ENCODE measurements at places on chromosomes 5 and 9.

DNA sequence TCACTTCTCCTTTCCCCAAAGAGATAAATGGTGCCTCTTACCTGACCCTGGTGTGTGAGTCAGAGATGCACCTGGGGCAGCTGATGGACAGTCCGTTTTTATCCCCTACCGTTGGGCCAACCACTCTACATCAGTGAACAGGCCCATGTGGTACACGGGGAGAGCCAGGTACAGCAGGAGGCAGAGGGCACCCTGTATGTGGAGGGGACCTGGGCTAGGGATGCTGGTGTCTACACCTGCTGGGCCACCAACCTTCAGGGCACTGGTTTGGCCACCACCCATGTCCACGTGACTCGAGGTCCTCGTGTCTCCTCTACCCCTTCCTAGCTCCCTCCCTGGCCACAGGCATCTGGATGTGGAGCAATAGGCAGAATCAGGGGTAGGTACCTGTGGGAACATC lies 22.7 kb upstream of the ANXA6 start:
- DNase-seq = no peak

GRCh38 chr9:82332018-82332773 lies 343.6 kb downstream of the SPATA31D1 start:
- DNase-seq = peak; percentile 76

GRCh38 chr5:157710882-157711281 lies 20.3 kb upstream of the THG1L start:
- peak; percentile 70 for DNase-seq

- no peak for DNase-seq
These were observed 424.2 kb downstream of the TUSC1 start for GRCh38 chr9:25254051-25254450.

DNA sequence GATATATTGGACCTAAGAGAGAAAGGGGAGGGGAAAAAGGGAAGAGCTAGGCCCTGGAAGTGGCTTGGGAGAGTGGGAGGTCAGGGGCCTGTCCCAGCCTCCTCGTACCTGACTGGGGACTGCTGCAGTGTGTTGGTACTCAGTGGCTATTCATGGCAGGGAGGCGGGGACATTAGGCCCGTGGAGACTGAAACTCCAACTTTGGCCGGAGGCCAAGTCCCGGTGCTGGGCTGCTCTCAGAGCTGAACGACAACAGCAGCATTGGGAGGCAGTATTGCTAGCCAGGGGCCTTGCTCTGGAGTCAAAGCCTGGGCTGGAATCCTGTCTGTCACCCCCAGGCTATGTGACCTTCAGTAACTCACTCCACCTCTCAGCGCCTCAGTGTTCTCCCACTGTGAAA lies 37.8 kb downstream of the NEURL1B start:
- DNase-seq = no peak

- DNase-seq = peak; percentile 7
These were observed 53.8 kb upstream of the EDIL3 start for GRCh38 chr5:84438456-84438855.

DNA sequence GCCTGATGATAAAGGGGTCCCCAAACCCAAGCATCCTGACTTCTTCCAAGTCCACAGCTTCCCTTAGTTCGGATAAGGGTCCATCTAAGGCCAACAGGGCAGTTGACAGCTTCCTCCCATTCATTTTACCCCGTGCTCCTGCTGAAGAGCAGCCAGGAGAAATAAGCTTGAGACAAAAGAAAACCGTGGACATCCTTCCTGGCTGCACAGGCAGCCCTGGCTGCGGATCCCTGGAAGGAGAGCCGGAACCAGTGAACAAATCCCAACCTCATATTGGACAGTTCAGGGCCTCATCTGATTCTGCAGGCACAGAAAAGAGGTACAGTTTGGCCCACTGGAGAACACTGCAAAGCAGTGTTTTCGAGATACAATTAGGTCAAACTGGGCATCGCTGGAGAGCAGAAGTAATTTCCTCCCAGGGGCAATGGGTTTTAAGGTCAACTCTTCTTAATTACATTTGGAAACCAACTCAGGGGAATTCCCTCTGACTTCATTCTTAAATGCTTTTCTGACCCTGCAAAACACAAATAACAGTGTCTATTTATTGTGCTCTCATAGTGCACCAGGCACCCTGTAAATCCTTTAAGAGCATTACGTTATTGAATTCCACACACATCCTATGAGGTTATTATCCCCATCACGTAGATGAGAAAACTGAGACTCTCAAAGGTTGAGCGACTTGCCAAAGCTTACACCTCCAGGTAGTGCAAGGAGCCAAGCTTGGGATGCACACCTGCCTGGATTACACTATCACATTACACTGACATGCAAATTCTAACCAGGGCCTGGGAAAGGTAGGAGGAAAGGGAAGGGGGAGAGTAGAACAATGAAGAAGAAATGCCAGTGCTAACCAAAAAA lies 21.2 kb downstream of the ADAM19 start:
- no peak for DNase-seq

DNA sequence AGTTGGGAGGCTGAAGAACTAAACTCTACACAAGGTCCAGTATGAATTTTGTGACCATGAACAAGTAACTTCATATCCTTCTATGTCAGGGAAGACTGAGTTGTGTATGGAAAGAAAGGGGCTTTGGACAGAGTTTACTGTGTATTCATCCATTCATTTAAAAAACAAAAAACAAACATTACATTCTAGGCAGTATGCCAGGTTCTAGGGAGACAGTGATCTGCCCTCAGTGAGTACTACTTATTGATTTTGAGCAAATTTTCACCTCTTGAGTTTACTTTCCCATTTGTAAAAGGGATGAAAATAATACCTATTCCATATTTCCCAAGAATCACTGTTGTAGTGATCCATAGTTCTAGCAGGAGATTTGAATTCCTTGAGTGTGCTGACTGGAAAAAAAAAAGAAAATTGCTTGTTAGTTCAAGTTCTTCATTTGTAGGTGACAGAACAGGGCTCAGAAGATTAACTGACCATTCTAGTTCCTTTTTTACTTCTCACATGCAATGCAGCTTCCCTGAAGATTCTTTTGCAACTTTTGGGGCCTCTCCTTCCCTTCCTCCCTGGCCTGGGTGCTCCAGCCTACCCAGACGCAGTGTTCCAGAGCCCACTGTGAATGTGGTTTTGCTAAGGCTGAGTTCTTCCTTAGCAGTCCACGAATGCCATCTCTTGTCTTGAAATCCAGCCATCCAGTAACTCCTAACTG lies 2.6 kb upstream of the GAPVD1 start:
- DNase-seq = no peak

DNA sequence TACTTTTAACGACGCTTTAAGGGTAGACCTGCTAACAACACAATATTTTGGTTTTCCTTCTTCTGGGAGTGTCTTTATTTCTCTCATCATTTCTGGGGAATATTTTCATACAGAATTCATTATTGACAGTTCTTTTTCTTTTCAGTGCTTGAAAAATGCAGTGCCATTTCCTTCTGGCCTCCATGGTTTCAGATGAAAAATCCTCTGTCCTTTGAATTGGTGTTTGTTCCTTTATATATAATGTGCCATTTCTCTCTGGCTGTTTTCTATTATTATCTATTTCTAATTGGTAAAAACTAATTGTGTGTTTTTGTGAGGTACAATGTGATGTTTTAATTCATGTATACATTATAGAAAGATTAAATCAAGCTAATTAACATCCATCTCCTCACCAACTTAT lies 194.3 kb upstream of the S1PR3 start:
- no peak for DNase-seq

DNA sequence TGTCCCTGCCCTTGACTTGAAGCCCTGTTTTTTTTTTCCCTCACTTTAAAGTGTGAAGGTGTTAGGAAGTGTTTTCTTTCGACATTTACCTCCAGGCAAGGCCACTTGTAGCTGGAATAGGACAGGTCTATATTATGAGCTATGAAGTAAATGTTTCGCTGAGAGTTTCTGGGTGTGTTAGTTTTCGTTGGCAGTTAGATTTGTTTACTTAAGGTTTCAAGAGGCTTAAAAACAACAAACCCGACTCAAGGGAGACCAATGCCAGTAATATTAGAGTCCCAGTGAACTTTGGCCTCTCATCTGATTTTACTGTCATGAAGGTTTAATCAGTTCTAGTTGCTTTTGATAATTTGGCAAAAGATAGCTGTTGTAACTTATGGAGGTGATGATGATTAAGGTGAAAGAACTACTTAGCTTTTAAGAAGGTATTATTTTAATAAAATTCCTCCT lies 25.2 kb downstream of the OCLN start:
- DNase-seq = peak; percentile 67

- no peak for DNase-seq
These were observed 211.6 kb upstream of the TMEM161B start for GRCh38 chr5:88480245-88480644.

DNA sequence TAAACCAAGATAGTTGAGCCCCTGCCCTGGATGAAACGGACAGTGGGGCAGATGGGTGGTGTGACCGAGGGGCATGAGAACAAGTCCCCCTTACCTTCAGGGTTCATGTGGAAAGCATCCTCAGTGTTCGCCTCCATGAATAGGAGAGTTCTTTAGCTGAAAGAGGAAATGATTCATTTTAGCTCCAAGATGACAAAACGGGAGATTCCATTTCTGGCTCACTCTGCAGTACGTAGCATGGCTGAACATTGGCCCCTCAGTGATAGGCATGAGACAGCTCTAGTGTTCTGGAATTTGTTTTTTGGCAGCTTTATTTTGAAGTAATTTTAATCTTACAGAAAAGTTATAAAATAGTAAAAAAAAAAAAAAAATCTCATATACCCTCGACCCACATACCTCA lies 70.2 kb upstream of the AGXT2 start:
- DNase-seq = peak; percentile 80

GRCh38 chr5:17157916-17158529 lies 59.4 kb upstream of the BASP1 start:
- DNase-seq = peak; percentile 96

- DNase-seq = no peak
These were observed 3.1 kb upstream of the STC2 start for GRCh38 chr5:173331287-173331686.

- DNase-seq = no peak
These were observed 155.9 kb upstream of the ATP10B start for GRCh38 chr5:161007879-161008278.

GRCh38 chr5:79490323-79490936 lies 23.5 kb downstream of the HOMER1 start:
- no peak for DNase-seq

- peak; percentile 57 for DNase-seq
These were observed 2.3 kb downstream of the DENND4C start for GRCh38 chr9:19232823-19233194.

DNA sequence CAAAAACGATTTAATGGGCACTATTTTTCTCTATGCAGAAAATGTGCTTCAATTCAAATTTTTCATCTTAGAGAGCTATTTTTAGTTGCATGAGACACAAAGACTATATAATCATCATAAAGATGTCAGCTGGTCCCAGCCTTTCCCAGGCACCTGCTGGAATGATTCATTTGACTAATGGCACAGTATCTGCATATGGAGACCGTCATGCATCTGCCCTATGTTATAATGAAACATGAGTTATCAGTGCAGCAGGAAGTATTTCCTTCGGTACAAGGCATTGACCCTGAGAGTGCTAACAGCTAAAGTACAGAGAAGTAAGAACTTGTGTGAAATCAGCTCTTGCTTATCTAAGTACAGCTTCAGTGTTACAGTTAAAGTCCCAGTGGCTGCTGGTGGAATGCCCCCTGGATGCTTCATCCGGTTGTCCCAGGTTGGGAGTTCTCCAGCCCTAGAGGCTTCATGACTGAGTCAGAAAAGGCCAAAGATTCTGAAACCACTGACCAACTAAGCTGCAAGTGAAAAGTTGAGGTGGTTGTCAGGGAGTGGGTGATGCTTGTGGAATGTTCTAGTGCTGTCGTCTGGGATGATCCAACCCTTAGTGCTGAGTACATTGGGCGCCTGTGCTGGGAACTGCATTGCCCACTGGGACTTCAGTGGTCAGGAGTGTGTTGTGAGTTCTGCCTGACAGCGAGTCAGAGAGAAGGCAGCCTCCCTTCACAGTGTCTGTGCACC lies 57.2 kb downstream of the MTRR start:
- DNase-seq = peak; percentile 99

GRCh38 chr5:145920542-145921210 lies 15.7 kb upstream of the SH3RF2 start:
- DNase-seq = no peak

GRCh38 chr9:81389569-81389993 lies 299.8 kb downstream of the TLE1 start:
- DNase-seq = peak; percentile 98

- no peak for DNase-seq
These were observed 32.8 kb upstream of the TNFAIP8 start for GRCh38 chr5:119322948-119323537.

DNA sequence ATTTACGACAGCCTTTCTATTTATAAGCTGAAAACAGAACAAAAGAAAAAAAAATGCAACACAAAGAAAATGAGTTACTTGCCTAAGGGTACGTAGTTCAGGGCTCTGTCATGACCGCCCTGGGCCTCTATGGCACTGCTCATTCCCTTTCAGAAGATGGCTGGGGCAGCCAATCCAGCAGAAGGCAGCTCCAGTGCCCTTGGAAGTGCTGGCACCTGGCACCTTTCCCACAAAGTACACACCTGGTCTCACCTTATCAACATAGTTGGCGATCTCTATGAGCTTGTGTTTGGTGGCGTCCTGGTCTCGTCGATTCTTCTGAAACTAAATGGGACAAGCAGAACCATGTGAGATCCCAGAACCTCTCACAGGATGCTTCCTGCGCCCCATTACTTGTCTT lies 53.2 kb downstream of the NIPAL4 start:
- DNase-seq = no peak

DNA sequence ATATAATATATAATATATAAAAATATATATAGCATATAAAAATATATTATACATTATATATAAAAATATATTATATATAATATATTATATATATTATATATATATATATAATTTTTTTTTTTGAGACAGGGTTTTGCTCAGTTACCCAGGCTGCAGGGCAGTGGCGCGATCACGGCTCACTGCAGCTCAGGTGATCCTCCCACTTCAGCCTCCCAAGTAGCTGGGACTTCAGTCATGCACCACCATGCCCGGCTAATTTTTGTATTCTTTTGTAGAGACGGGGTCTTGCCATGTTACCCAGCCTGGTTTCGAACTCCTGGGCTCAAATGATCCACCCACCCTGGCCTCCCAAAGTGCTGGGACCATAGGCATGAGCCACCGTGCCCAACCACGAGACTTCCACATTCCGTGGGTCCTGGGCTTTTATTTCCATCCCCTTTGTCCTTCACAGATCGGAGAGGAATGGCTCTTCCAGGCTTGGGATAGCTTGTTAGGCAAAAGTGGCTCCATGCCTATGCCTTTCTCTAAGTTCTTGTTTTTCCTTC lies 62.0 kb upstream of the IER5L start:
- no peak for DNase-seq
